ENCODE measurements at places on chromosomes 1 and 21.
A peak's percentile ranks its signal among the peaks of the same experiment; 100 is the strongest.

GRCh38 chr1:31834501-31834900 is 18.7 kb upstream of the SPOCD1 start:
- no peak for DNase-seq

GRCh38 chr1:115829947-115830346 is 11.0 kb downstream of the NHLH2 start:
- no peak for DNase-seq

DNA sequence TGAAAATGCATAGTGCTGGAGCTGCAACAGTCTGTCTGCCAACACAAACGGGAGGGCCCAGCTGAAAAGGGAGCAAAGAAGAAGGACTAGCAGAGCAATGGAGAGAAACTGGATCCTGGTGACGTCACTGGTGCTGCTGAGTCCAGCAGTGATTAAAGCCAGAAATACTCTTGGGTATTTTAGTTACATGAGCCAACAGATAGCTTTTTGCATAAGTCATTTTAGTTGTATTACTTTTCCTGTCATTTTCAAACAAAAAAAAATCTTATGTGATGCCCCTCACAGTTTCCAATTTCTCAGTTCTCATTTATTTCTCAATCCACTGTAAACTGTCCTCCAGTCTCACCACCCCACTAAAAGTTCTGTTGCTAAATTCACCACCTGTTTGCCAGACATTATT is 38.7 kb upstream of the NEK7 start:
- DNase-seq, result peak; percentile 8

GRCh38 chr21:23496729-23497128 is 2110.6 kb downstream of the MRPL39 start:
- DNase-seq, result no peak

- no peak for DNase-seq
These were observed 242.2 kb upstream of the DMRTA2 start for GRCh38 chr1:50665413-50665812.

- peak; percentile 78 for DNase-seq
These were observed 54.7 kb upstream of the ABCG1 start for GRCh38 chr21:42164064-42164789.

GRCh38 chr1:87765057-87765680 is 436.5 kb downstream of the LMO4 start:
- DNase-seq, result no peak

GRCh38 chr1:78491451-78492071 is 787 bp downstream of the PTGFR start:
- no peak for DNase-seq

DNA sequence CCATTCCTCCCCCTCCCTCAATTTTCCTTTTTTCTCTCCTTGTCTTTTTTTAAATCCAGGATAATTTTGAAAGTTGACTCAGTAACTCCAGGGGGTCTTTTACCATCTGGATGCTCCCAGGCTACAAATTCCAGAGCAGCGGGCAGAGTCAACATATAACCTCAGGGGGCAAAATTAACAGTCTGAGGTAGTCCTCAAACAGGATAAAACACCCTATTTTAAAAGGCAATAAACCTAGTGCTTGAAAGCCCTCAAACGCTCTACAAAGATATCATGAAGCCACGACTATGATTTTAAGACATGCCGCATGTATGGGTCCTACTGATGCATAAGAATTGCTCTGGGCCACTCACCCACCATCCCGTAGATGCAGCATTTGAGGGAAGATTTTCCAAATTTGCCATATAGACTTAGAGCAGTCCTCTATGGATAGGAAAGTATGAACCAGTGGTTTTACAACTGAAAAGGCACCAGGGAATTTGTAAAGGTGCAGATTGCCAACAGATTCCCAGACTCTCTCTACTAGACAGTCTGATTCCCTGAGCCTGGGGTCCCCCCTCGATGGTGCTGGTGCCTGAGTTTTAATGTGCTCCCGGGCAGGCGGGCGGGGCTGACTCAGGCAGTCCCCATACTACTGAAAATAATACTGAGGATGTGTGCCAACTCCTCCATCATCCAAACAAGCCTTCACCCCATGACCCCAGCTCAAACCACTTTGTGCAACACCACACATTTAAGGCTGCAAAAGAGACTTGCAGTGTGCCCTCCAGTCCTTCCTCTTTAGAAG is 37.2 kb downstream of the PTPN14 start:
- DNase-seq, result peak; percentile 12

- DNase-seq, result no peak
These were observed 6.1 kb upstream of the LHX8 start for GRCh38 chr1:75127916-75128717.

DNA sequence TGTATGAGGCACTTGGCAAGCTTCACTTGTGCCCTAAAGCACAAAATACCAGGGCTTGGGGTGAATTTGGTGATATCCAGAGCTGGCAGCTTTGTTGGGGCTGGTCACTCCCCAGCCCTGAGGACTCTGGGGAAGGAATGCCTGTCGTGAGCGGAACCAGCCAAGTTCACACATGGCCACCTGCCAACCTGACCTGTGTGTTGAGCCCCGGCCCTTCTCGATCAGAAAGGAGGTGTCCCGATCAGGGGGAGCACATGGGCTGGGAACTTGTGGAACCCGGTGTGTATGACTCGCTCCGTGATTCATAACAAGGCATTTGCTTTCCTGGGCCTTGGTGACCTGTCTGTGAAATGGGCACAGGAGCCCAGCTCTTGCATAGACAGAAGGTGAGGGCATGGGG is 43.1 kb downstream of the AGPAT3 start:
- DNase-seq, result no peak

- no peak for DNase-seq
These were observed 48.6 kb downstream of the PTPRC start for GRCh38 chr1:198687429-198687828.

GRCh38 chr1:190084552-190084951 is 393.1 kb downstream of the BRINP3 start:
- no peak for DNase-seq

GRCh38 chr1:237608433-237608832 is 282.3 kb downstream of the ZP4 start:
- DNase-seq, result no peak

- DNase-seq, result no peak
These were observed 51.5 kb upstream of the VAV3 start for GRCh38 chr1:108016451-108016920.

DNA sequence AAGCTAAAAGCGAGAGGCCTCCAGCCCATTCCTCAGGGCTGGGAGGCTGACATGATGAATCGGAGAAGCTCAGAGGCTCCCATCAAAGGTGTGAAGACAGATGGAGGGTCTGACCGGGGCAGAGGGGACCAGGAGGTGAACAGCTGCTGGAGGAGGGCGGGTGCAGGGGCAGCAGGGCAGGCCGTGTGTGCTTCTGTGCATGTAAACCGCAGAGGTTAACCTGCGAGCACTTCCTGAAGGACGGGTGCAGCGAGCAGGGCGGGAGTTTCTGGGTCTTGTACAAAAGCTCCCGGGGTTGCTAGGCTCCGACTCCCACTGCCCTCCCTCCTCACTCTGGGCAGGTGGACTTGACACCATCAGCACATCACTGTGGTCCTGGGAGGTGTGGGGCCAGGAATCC is 75.2 kb downstream of the PAX7 start:
- DNase-seq, result no peak

DNA sequence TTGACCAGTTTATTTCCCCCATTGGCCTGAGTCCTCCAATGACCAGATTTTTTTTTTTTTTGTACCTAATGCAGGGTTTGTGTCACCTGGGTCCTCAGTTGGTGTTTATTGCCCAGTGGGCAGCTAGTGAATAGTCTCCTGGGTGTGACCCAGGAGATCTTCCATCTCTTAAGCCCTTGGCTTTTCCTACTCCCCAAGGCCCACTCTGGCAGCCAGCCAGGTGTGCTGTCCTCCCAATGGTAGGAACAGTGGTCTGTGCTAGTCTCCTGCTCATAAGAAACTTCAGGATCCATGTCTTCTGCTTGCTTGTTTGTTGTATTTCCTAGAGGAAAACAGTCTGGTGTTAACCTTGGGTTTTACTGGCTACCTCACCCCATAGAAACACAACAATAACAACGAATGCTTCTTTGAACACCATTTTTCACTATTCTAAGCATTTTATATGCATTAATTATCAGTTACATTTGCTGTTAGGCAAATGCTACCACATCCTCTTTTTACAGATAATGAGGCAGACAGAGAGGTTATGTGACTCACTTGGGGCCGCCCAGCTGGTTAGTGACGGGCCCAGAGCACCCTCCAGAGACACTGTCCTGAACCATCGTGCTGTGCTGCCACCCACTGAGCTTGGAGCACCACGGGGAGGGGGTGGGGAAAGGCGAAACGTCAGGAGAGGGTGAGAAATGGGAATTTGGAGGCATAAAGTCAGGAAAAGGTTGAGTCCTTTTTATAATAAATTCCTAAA is 107.5 kb downstream of the HIVEP3 start:
- DNase-seq, result no peak

DNA sequence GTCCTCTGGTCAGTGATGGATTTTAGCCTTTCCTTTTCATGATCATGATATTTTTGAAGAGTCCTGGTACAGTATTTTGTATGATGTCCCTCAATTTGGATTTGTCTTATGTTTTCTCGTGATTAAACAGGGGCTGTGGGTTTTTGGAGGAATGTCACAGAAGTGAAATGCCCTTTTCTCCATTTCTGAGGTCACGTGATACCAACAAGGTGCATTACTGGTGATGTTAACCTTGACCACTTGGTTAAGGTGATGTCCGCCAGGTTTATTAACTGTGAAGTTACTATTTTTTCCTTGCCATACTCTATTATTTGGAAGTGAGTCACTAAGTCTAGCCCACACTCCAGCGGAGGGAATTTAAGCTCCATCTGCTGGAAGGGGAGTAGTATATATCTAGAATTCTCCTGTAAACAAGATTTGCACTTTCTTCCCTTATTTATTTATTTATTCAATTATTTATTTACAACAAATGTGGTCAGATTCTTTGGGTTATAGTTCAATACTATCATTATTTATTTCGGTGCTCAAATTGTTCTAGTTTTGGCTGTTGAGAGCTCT is 123.4 kb downstream of the HIVEP3 start:
- peak; percentile 74 for DNase-seq

DNA sequence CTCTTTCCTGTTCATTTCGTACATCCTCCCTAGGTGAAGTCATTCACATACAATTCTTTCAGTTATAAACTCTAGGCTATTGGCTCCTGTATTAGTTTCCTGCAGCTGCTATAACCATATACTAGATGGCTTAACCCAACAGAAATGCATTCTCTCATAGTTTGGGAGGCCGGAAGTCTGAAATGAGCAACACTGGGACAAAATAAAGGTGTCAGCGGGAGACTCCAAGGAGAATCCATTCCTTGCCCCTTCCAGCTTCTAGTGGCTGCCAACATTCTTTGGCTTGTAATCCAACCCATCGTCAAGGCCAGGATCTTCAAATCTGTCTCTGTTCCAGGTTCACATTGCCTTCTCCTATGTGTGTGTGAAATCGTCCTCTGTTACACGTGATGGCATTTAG is 71.3 kb downstream of the TOR3A start:
- DNase-seq, result no peak

GRCh38 chr21:34935452-34935851 is 113.7 kb downstream of the RUNX1 start:
- no peak for DNase-seq

DNA sequence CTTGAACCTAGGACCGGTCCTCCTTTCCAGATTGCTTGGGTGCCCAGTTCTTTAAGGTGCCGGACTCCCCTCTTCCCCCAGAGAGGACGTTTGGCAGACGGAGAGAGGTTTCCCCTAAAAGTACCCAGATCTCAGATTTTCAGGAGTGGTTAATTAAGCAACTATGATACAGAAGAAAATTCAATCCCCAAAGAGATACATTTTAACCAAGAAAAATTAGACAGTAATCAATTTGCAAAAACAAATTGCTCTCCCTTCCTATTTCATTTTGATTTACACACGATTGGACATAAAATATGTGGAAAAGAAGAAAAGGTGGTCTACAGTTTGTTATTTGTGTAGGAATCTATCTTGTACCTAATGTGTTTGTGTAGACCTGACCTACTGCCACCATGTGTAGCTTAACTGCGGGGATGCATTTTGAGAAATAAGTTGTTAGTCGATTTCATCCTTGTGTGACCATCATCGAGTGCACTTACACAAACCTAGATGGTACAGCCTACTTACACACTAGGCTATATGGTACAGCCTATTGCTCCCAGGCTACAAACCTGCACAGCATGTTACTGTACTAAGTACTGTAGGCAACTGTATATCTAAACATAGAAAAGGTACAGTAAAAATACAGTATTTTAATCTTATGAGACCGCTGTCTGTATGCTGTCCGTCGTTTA is 755 bp downstream of the RPAP2 start:
- no peak for DNase-seq

GRCh38 chr1:18934205-18935000 is 22.1 kb downstream of the IFFO2 start:
- DNase-seq, result no peak

DNA sequence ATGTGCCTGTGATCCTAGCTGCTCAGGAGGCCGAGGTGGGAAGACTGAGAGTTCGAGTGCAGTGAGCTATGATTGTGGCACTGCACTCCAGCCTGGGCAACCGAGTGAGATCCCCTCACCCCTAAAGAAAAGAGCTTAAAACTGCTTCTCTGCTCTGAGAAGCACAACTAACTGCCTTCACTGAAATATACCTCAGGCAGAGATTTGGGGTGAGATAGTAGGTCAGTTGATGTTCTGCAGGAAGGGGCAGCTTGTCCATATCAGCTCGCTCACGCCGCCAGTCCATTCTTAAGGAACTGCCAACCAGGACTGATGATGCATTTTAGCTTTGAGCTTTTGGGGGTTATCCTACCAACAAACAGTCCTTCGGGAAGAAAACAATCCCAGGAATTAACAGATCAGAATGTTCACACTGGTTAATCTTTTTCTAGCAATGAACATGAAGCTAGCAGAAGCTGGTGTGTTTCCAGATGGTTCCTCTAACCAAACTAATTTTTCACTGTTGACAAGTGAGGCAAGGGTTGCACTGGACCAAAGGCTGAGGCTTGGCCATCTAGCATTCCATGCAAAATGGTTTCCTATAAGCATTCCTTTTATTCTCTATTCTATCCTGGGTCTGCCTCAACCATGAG is 31.6 kb downstream of the LHX4 start:
- no peak for DNase-seq

DNA sequence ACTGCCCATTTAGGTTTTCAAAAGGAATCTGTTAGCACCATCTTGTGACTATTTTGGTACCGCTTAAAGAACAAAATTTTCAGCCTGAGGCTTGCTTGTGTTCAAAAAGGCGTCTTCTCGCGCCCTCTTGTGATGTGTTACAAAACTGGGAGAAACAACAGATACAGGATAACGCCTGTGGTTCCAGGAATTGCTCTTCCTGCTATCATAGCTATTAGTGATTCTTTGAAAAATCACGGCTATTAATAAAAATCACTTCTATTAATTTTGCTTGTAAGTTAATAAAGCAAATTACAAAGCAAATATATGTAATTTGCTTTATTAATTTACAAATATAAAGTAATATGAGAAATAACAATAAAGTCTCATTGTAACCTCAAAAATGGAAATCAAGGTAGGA is 82.2 kb upstream of the ABCD3 start:
- DNase-seq, result peak; percentile 97

GRCh38 chr1:40831001-40831732 is 31.0 kb downstream of the CITED4 start:
- no peak for DNase-seq

Data from pons (tissue), 1 donor.